Dermis blood vessel endothelial cell (primary cell): ENCODE measurements at places on chromosomes 5 and 9.

DNA sequence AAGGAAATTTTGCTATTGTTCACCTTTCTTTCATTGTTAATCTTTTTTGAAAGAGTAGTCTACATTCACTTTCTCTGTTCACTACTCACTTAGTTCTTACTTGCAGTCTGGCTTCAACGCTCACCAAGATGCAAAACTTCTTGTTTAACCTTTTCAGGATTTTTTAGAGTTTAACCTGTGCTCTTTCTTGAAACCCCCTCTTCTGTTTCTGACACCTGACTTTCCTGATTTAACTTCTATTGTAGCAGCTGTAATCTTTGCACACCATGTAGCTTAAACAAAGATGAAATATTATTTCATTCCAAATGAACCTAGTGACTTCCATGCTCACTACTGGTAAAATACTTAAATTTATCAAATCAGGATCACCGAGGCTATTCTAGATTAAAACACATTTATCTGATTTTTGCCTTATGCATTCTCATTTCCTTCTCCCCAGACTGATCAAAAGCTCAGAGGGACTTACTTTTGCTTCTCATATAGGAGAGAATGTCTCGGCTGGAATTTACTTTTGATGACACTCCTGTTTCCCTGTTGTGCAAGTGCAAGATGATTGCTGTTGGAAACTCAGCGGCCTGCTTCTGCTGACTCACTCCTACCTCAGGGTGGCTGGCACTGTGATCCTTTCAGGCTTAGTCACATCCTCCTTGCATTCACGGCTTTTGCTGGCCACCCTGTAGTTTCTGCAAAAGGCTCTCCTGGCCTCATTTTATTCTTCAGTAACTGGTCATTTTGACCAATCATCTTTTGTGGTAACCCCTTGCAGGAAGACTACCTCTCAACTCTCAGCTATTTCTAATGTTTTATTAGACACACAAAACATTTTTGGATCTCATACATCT, 109.3 kb upstream of the IFNE start:
- peak; percentile 96 for DNase-seq

GRCh38 chr9:94870793-94871558, 144.5 kb downstream of the AOPEP start:
- DNase-seq: no peak

DNA sequence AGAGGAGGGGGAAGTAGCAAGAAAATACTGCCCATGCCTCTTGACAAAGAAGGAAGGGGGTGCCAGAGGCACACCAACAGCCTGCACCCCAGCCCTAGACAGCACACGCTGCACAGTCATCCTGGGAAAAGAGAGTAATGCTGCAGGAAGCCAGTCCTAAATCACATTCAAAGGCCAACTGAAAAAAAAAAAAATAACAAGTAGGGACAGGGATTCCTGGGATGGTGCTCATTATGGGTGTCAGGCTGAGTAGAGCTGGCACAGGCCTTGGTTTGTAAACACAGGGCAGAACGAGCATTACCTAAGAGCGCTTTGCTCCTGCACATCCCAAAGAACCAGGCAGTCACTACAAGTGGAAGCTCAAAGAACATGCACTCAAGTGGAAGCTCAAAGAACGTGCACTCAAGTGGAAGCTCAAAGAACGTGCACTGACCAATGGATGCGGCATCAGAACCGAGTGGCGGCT, 7.8 kb downstream of the RAPGEF1 start:
- no peak for DNase-seq

- DNase-seq: no peak
These were observed 185.8 kb upstream of the ELAVL2 start for GRCh38 chr9:24011881-24012280.
